ENCODE measurements at places on chromosomes 16 and 17.

- no peak for DNase-seq
Observed at GRCh38 chr17:15220785-15221184, 44.3 kb downstream of the PMP22 start.

- DNase-seq = no peak
Observed at GRCh38 chr17:42178817-42179216, 2.1 kb downstream of the KCNH4 start.

DNA sequence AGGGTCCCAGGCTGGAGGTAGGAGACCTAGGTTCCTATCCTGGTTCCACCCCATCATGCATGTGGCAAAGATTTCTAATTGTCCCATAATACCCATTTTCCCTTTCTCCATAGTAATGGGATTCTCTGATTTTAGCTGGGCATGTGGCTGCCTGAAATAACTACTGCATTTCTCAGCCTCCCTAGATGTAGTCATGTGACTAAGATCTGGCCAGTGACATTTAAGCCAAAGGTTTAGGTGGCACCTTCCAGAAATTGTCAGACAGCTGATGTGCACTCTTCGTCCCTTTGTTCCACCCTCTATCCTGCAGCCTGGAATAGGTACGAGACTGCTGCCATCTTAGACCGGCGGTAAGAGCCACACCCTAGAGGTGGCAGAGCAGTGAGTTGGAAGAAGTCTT lies 8.2 kb downstream of the NXPH3 start:
- DNase-seq = no peak

DNA sequence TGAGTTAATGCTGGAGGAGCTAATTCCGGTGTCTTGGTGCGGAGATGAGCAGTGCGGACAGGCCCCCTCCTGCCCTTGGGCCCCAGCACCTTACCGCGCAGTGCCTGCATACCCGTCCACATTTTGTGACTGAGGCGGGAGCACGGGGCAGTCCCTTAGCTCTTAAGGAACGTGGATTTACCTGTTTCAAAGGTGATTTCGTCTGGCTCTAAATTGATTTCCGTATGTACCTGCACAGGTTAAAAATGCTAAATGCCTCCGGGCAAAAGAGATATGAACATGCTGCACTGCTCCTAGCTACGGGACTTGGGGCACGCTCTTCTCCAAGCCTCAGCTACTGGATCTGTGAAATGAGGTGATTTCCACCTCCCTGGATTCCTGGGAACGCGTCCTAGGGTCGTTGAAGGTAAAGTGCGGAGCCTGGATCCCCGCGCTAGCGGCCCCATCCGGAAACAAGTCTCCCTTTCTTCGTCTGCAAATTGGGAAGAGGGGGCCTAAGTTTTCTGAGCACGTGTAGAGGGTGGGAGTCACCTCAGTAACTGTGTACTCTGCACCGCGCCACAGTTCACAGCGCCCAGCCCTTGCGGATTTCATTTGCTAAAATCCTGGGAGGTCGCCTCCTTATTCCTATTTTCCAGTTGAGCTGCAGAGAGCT lies 669 bp upstream of the CRISPLD2 start:
- no peak for DNase-seq

- no peak for DNase-seq
Observed at GRCh38 chr16:72224260-72224768, 52.4 kb upstream of the PMFBP1 start.

- no peak for DNase-seq
Observed at GRCh38 chr17:75983501-75984181, 4.6 kb downstream of the TEN1 start.

- no peak for DNase-seq
Observed at GRCh38 chr16:88685156-88686061, 898 bp downstream of the SNAI3 start.

DNA sequence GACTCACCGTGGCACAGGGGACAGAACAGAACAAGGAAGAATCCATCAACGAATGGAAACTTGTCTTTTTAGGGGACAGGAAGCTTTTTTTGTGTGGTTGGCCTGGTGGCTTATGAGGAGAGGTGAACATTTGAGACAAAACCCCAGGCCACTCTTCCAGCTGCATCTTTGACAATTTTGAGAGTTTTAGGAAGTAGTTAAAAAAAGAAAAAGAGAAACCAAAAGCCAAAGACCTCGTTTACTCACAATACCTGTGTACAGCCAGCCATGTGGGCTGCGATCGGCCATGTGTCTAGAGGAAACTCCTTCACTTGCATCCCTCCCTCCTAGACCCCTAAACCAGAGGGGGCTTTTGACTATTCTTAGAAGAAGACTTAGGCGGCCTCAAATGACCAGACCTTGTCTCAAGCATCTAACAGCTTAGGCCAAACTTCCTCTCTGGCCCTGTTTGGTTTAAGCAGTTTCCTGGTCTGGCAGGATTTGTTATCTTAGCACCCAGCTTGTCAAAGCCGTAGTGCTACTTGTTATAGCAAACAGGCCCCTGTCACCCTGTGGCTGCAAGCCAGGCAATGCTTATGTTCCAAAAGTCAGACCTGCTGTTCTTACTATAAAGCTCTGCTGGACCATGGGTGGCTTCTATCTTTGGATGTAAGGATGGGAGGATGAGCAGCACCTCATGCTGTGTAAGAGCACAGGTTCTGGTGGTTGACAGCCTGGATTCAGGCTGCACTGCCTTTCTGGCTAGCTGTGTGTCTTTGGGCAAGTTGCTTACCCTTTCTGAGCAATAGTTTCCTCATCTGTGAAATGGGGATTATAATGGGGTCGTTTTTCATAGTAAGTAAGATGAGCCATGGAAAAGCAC lies 17.7 kb downstream of the KSR1 start:
- DNase-seq = no peak

GRCh38 chr16:10622036-10622921 lies 41.9 kb upstream of the EMP2 start:
- no peak for DNase-seq

DNA sequence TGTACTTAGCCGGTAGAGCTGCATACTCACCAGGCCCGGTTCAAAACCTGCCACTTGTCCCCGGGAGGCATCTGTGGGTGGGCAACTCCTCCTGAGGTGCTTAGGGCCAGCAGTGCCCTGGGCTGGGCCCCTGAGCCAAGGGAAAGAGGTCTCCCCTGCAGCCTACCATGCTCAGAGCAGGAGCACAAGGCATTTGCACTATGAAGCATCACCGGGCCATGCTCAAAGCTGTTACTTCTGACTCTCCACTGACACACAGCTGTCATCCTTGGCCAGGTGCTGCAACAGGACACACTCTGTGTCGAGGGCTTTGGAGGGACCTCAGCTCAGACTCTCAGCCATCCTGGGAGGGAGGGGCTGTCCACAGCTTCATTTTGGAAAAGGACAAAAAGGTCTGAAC lies 37.2 kb downstream of the SLC38A8 start:
- no peak for DNase-seq

GRCh38 chr16:20089246-20089965 lies 15.7 kb upstream of the GPR139 start:
- no peak for DNase-seq
